Vagina (tissue), 2 donors: ENCODE measurements at places on chromosomes 1 and 21.

- no peak for DNase-seq
These were observed 45.3 kb downstream of the NDC1 start for GRCh38 chr1:53792806-53793205.

DNA sequence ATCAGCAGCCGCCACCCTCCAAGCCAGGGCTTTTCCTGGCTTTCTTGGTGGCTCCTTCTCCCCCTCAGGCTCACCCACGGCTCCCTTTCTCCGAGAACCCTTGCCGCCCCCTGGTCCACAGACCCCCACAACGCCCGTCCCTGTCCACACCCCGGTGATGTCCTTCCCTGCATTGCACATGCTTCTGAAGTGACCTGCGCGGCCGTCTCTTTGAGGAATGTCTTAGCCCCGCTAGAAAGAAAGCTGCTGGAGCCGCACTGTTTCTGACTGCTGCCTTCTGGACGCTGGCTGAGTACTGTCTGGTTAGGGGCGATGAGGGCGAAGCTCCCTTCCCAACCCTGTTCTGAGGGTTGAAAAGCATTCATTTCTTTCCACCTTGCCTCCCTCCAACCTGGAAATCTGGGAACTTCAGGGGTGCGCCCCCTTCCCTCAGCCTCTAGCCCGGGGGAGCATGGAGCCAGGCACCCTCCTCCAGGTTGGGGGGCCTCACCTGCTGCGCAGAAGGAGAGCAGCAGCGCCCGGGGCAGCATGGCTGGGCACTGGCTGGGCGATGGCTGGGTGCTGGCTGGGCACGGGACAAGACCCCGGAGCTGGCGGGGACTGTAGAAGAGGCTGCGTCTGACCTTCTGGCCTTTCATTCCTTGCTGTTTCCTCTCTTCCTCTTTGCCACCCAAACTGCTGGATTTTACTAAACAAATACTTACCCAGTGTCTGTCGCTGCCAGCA, at the start of gene CLEC20A:
Gene CLEC20A, minus strand, starts transcription at position 555 of the 726 bp plus-strand sequence. Its CDS starts 25 bp downstream, at position 530.
- peak; percentile 83 for DNase-seq

- no peak for DNase-seq
These were observed 88.0 kb downstream of the CD247 start for GRCh38 chr1:167430134-167430848.

GRCh38 chr1:52059321-52059720, 3.2 kb downstream of the BTF3L4 start:
- no peak for DNase-seq

DNA sequence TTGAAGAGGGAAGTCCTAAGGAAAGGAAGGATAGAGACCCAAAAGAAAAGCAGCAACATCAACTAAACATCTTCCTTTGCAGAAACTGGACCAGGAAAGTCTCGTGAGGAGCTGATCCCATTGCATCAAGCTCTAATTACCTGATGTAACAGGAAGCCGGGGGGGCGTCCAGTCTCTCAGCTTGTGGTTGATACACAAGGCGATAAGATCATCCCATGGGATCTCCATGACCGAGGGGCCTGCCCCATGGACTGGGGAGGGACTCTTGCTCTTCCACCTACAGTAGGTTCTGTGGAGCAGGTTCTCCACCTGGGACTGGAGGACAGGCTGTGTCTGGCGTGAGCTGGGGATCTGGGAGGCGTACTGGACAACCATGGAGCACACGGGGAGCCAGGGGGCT, 14.8 kb upstream of the LSS start:
- DNase-seq: no peak

- no peak for DNase-seq
These were observed 37.1 kb downstream of the ARID4B start for GRCh38 chr1:235290740-235291502.

- no peak for DNase-seq
These were observed 8.3 kb downstream of the CFHR2 start for GRCh38 chr1:196951711-196952394.

DNA sequence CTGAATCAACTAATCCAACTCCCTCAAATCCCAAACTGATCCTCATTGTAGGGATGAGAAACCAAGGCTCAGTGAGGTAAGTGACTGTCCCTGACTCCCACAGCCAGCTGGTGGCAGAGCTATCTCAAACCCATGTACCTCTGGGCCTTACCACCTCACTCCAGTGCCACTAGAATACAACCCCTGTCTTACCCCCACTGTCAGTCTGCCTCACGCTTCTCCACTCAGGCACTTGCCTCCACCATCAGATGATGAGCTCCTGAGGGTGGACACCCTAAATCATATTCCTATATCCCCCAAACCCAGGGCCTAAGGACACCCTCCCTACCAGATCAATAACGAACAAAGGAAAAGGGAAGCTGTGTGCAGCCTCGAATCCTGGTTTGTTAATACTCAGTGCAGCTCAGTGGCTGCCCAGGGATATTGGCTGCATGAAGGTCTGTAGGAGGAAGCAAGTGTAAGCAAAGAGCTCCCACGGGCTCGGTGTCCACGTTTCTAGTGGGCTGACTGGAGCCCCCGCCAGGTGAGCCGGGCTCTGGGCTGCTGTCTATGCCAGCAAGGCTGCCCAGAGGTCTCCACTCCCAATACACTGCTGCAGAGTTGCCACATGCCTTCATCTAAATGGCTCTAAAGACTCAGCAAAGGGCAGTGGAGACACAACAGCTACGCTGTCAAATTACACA, 533.4 kb downstream of the MATN1 start:
- peak; percentile 58 for DNase-seq

- DNase-seq: no peak
These were observed 600.7 kb upstream of the USP24 start for GRCh38 chr1:55815745-55816455.

DNA sequence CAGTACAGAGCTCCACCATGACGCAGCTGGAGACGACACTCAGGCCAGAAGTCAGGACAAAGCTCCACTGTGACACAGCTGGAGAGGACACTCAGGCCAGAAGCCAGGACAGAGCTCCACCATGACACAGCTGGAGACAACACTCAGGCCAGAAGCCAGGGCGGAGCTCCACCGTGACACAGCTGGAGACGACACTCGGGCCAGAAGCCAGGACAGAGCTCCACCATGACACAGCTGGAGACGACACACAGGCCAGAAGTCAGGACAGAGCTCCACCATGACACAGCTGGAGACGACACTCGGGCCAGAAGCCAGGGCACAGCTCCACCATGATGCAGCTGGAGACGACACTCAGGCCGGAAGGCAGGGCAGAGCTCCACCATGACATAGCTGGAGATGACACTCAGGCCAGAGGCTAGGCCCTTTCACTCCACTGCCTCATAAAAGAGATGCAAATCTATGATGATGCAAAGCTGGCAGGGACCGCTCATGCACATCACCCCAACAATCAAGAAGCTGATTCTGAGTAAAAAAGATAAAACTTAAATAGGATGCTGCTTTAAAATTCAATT, 13.6 kb upstream of the OR2B11 start:
- no peak for DNase-seq

DNA sequence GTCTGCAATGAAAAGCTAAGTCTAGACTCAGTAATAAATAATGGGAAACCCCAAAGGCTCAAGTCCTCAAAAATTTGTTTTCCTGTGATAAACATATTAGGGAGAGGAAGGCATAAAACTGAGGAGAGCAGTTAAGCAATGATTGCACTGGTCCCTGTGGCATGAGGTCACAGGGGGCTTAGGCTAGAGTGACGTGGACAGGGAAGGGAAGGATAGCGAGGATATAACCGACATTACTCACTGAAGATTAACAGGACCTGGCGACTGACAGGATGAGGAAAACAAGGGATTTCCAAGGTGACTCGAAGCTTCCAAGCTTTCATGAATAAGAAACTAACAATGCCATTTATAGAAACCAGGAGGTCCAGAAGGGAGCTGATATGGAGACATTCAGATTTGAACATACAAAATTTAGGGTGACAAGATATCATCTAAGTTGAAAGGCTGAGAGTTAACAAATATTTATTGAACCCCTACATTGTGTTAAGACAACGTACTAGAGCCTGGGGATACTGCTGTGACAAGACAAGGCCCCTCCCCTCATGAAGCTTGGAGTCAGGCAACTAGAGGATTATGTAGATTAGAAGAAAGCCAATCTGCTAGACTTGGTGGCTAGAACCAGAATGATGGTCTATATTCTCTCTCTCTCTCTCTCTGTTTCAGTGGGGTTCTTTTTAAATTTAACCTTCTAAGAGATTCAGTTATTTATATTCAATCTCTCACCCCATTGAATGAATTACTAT, 33.2 kb upstream of the PKN2 start:
- no peak for DNase-seq
